ENCODE measurements at places on chromosomes 6 and 20.
A peak's percentile ranks its signal among the peaks of the same experiment; 100 is the strongest.

DNA sequence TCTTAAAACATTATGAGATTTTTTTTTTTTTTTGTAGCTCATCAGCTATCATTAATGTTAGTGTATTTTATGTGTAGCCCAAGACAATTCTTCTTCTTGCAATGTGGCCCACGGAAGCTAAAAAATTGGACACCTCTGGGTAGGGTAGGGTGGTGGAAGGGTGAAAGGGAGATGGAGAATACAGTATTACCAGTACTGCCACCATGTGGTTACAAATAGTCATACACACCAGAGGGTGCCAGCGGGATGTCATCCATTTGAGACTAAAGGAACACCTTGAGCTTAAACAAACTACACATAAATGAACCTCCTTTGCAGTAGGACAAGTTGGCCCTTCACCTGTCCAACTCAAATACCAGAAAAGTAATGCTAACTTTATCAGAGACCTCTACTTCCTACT is 601.9 kb downstream of the HTR1B start:
- DNase-seq, result peak; percentile 1

DNA sequence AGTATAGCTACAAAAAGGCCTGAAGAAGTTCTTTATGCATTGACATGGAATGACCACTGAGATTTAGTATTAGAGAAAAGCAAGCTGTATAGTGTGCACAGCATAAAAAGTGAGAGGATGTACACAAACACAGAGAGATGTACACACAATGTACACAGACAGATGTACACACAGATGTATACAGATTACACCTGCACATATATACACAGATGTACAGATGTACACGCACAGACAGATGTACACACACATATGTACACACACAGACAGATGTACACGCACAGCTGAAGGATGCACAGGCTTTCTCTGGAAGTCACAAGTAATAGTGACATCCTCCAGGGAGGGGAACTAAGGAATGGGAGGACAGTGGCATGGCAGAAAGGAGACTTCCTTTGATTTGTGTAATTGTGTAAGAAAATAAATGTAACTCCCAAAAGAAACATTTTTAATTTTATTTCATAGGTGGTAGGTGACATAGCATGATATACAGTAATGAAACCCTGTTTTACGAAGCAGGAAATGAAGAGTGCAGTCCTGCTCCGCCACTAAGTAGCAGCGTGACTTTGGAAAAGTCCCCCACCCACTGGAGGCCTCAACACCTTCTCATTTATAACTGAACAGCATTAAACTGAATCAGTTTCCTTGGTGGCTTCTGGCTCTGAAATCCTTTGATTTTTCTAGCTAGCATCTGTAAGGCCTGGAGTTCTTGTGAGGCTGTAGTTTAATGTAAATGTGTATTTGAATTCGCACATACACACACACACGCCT is 14.1 kb downstream of the NFATC2 start:
- DNase-seq, result no peak

DNA sequence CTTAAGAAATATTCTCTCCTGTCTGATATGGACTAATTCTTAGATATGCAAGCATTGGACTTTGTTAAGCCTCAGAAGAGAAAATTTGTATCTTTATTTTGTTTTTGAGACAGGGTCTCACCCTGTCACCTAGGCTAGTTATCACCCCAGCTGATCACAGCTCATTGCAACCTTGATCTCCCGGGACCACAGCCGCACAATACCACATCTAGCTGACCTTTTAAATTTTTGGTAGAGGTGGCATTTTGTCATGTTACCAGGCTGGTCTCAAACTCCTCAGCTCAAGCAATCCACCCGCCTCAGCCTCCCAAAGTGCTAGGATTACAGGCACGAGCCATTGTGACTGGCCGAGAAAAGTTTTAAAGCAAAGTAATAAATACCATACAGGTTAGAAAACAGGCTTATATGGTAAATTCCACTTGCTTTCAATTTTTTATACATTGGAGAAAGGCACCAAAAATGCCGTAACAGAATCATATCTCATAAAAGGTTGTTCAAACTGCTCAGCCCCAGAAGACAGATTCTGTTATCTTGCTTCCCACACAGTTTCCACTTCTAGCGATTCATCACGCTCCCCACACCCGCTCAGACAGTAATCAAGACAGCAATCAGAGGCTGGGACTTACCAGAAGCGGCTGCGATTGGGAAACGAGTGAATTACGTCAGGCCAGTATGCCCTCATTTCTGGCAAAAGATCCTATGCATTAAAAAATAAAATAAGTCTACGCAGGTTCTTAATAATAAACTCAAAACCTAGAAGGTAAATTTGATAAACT is 13.8 kb downstream of the RNASET2 start:
- no peak for DNase-seq

- DNase-seq, result no peak
These were observed 417 bp downstream of the VAPB start for GRCh38 chr20:58389324-58389967.

DNA sequence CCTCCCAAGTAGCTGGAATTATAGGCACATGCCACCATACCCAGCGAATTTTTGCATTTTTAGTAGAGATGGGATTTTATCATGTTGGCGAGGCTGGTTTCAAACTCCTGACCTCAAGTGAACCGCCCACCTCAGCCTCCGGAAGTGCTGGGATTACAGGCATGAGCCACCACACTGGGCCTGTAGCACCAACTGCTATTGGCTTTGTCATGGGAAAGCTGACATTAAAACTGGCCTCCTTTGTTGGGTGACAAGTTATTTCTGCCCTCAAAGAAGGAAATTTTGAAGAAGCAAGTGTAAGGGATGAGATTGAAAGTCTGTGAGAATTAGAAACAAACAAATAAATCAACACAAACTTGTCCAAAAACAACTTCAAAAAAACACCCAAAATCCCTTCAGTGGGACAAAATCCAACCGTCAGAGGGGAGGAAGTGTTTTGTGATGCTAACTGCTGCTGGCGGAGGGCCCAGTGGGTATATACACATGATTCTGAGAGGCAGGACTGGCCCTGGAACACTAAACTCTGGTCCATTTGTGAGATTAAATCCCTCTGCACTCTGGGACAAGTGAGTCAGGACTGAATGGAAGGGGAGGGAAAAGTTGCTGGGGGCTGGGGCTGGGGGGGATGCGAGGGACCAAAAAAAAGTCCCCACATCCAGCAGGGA is 87.5 kb upstream of the NAA20 start:
- DNase-seq, result peak; percentile 51

DNA sequence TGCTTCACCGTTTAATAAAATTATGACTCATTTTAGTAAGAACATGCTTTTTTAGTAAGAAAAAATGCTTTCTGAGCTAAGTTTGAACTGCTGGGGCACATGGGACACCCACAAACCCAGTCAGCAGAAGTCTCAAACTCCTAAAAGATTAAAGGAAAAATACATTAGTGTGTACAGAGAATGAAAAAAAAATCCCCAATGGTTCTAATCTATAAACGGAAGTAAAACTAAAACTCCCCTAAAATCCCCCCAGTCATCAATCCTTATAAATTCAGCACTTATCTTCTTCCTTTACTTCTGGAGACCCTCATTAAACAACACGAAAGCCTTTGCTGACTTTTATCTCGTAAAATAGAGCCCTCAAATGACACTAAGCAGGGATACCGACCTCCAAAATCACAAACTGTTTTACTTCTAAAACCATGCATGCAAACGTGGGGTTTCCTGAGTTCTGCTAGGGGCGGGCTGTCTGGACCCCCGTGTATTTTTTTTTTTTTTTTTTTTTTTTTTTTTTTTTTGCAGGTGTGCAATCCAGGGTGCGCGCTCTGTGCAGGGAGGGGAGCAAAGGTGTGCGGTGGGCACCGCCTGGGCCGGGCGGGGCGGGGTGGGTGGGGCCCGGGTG is 1.1 kb upstream of the MYB start:
- DNase-seq, result no peak

GRCh38 chr6:39167866-39168625 is 53.1 kb upstream of the SAYSD1 start:
- no peak for DNase-seq

Data from amygdala (tissue), 56 donors.